ENCODE measurements at places on chromosomes 12 and 14.
A peak's percentile ranks its signal among the peaks of the same experiment; 100 is the strongest.

GRCh38 chr12:6083601-6084000 is 40.9 kb downstream of the VWF start:
- no peaks in the 10 kb centered on the region for H3K36me3 ChIP-seq
- H3K27me3 ChIP-seq = no peaks in the 10 kb centered on the region
- no peak overlapping the region for H3K4me3 ChIP-seq
- no peak overlapping the region for H3K27ac ChIP-seq
- H3K4me1 ChIP-seq = no peaks in the 10 kb centered on the region

- H3K27ac ChIP-seq = no peak overlapping the region
- H3K36me3 ChIP-seq = no peaks in the 10 kb centered on the region
- peak; percentile 34 for DNase-seq
Observed at GRCh38 chr12:96985515-96986362, 78.7 kb downstream of the NEDD1 start.

DNA sequence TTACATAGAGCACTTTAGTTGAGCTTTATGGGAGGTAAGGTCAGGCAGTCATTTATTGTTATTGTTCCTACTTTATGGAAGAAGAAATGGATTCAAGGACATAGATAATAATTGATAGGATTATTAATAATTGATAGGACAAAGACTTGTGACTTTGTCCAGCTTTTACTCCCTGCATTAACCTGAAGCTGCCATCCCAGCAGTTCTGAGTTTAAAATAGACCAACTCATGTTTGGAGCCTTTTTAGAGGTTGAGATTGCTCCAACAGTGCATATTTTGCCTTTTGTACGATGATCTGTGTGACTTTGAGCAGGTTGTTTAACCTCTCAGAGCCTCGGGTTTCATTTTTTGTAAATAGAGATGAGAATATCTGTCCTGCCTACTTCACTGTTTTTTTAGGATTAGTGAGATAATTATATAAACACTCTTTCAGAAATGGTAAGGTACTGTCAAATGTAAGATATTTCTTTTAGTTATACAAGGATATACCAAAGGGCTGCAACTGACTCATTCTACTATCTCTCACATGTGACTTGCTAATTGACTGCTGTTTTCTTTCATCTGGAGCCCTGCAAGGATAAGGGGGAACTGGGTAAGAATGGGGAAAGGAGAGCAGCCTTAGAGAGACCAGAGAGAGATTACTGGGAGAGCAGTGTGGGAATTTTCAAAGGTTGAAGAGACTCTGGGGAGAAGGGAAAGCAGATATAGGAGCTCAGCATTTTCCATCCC is 15.3 kb downstream of the WDR20 start:
- no peak overlapping the region for H3K4me3 ChIP-seq
- DNase-seq = no peak
- peaks cover 52% of the 10 kb centered on the region for H3K4me1 ChIP-seq
- no peak overlapping the region for H3K27ac ChIP-seq

DNA sequence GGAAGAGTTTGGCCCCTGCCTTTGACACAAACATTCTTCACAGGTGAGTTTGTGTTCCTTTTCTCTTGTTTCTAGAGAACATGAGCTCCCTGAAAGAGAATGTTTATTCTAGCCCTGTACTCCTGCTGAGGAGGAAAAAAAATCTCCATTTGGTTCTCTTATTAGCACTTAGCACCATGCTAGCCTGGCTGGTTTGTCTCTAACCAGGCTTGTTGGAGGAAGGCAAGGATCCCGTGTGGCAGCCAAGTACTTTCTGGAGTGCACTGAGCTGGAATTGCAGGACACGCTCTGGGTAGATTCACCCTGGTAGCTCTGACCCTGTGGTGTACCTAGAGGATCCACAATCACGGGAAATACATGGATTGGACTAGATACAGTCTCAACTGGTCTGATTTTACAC is 41.9 kb downstream of the KCNA1 start:
- H3K4me1 ChIP-seq = no peaks in the 10 kb centered on the region
- H3K4me3 ChIP-seq = no peak overlapping the region
- no peak overlapping the region for H3K27ac ChIP-seq
- H3K27me3 ChIP-seq = peaks cover 36% of the 10 kb centered on the region
- no peak for DNase-seq
- no peaks in the 10 kb centered on the region for H3K36me3 ChIP-seq

DNA sequence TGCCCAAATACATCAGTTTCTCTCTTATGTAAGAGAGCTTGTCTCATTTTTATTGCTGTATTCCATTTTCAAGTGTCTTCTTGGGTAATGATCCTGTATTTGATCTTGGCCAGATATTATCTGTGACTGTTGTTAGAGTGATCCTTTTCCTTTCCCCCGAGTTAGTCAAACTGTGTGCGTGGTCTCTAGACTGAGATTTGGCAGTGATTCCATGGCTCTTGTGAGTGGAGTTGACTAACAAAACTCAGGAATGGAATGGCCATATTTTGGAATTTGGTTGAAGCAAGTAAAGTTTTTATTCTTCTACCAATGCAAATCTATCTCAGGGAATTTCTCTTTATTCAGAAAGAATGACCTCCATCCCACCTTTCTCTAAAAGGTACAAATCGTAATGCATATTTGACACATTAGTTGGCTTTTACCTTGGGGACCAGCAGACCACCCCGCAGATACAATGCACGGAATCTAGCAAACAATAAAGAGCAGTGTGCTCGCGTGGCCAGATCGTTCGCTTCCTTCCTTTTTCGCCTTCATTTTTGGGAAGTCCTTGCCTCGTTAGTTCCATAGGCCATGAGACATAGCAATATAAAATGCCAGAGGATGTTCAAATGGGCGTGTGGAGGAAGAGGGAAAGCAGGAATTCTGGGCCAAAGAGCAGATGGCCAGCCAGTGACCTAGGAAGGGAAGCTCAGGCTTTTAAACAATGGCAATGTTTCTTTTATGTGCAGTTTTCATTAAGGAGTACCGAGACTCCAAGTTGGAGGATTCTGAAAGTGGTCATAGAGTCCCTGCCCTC is 24.4 kb downstream of the ETV6 start:
- H3K4me3 ChIP-seq = no peak overlapping the region
- H3K36me3 ChIP-seq = peaks cover 9% of the 10 kb centered on the region
- H3K4me1 ChIP-seq = peaks cover 52% of the 10 kb centered on the region

Measured in activated T-cell treated with anti-CD3 and anti-CD28 coated beads, Interleukin-2, amount 50 U/mL, for 72 hours (primary cell).